ENCODE measurements at places on chromosomes 12 and 14. TPM values are rescaled to one million over a fixed set of nuclear protein-coding genes. Genes with fewer than 3 reads are reported as not detected.

GRCh38 chr12:40907115-40907527 lies 214.9 kb downstream of the CNTN1 start:
- DNase-seq = no peak

GRCh38 chr12:132174839-132175490 lies 30.7 kb downstream of the NOC4L start:
- DNase-seq = no peak

Gene CATSPERB
- under 0.01 TPM for total RNA-seq

Gene EPS8
- 2.2 TPM for total RNA-seq

DNA sequence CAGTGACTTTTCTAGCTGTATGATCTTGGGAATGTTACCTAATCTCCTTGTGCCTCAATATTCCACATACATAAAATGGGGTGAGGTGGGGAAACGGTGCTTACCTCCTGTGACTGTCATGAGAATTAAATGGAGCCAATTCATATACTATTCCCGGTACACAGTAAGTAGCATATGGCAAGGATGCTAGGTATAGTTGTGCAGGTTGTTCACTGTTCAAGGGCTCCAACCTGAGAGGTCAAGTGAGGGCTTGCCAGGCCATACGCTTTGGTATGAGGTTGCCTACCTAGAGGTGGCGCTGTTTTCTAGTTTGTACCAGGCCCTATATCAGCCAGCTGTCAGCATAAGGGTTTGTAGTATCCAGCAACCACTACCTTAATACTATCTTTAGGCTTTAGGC lies 3.6 kb upstream of the BATF start:
- DNase-seq = no peak
